Activated CD4-positive, alpha-beta memory T cell treated with anti-CD3 and anti-CD28 coated beads for 36 hours (primary cell): ENCODE measurements at places on chromosomes 4 and X.

GRCh38 chr4:52932591-52933470, 70.7 kb downstream of the RASL11B start:
- no peak for DNase-seq

DNA sequence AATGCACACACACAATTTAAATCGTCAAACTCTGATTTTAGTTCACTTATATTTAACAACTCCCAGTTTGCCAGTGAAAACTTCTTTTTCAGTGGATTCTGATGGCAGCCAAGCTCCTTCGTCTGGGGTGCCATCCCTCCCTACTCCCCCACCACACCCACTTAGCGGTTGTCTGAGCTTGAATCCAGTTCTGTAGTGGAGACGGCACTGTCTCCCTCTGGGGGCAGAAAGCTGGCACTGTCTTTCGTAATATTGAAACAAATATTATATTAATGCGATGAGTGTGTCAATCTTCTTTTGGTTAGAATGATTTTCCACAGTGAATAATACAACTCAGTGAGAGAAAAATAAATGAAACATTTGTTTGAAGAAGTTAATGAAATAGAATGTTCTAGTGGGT, 5.4 kb downstream of the MEPE start:
- DNase-seq = no peak

GRCh38 chr4:40241941-40242340, 45.1 kb downstream of the RHOH start:
- DNase-seq = peak; percentile 47

- DNase-seq = no peak
These were observed 150.4 kb upstream of the PCDH10 start for GRCh38 chr4:132998585-132999230.

- no peak for DNase-seq
These were observed 205.5 kb upstream of the MBNL3 start for GRCh38 chrX:132694382-132694781.

- no peak for DNase-seq
These were observed 59.1 kb downstream of the MRPL1 start for GRCh38 chr4:77921701-77922100.

- no peak for DNase-seq
These were observed 53.3 kb downstream of the CAMK2D start for GRCh38 chr4:113708250-113708649.

DNA sequence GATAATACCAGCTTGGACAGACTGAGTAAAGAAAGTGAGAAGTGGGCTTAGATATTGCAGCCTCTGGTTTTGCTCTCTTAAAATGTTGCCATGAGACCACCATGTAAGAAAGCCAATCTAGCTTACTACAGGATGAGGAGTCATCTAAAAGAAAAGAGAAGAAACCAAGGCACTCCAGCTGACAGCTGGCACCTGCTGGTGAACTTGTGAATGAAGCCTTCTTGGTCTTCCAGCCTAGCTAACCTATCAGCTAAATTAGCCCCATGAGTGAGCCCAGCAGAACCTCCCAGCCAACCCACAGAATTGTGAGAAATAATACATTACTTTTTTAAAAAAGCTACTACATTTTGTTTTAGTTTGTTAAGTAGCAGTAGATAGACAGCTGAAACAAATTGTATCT, 154.5 kb upstream of the QRFPR start:
- DNase-seq = no peak
